ENCODE measurements at places on chromosomes 2 and 18. TPM values are rescaled to one million over a fixed set of nuclear protein-coding genes. Genes with fewer than 3 reads are reported as not detected.

GRCh38 chr18:8063733-8064132 is 496.6 kb downstream of the PTPRM start:
- H3K4me1 ChIP-seq = no peaks in the 10 kb centered on the region
- no peaks in the 10 kb centered on the region for H3K36me3 ChIP-seq
- H3K4me3 ChIP-seq = no peak overlapping the region
- H3K27me3 ChIP-seq = no peaks in the 10 kb centered on the region
- no peak overlapping the region for H3K27ac ChIP-seq

DNA sequence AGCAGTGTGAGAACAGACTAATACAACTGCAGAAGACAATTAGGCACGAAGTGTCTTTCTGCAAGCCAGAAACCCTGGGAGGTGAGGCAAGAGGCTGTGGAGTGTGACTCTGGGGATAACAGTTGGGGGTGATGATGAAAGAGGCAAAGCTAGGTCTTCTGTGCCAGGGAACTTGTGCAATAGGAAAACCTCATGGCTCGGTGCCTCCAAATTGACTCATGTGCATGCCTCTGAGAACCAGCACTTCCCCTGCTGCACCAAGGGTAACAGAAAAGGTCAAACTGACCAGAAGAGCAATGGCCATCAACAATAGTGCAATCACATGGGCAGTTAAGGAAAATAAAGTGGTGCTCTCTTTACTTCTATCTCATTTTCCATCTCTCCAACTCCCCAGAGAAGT is 136.4 kb downstream of the SCG2 start:
- H3K4me1 ChIP-seq = no peaks in the 10 kb centered on the region
- no peak overlapping the region for H3K27ac ChIP-seq
- H3K27me3 ChIP-seq = no peaks in the 10 kb centered on the region
- H3K4me3 ChIP-seq = no peak overlapping the region
- DNase-seq = no peak

GRCh38 chr18:78368726-78369125 is 610.9 kb upstream of the SALL3 start:
- no peak overlapping the region for H3K27ac ChIP-seq
- H3K36me3 ChIP-seq = no peaks in the 10 kb centered on the region
- H3K27me3 ChIP-seq = no peaks in the 10 kb centered on the region
- H3K4me3 ChIP-seq = no peak overlapping the region
- DNase-seq = no peak
- H3K4me1 ChIP-seq = no peaks in the 10 kb centered on the region

GRCh38 chr2:102094917-102095316 is 47.6 kb upstream of the IL1R1 start:
- peaks cover 44% of the 10 kb centered on the region for H3K27me3 ChIP-seq
- DNase-seq = no peak
- no peak overlapping the region for H3K4me3 ChIP-seq
- peaks cover 2% of the 10 kb centered on the region for H3K4me1 ChIP-seq

- H3K27ac ChIP-seq = no peak overlapping the region
- no peaks in the 10 kb centered on the region for H3K36me3 ChIP-seq
These were observed 266.5 kb downstream of the PTGR3 start for GRCh38 chr18:74942319-74942910.

DNA sequence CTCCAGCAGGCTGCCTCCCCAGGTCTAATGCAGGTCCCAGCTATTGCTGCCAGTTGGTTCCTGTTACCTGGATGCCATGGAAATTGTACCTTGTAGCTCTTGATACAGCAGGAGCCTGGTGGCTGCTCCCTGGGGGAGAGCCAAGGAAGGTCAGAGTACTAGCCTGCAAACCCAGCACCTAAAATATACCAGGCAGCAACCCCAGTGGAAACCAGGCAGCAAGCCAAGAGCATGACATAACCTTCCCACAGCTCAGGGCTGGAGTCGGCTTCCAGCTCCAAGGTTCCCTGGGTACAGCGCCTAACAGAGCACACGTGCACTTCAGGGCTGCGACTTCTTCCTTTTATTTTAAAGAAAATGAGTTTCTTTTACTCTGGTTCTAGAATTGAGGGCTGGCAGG is 30.3 kb downstream of the TNP1 start:
- no peak overlapping the region for H3K27ac ChIP-seq
- no peaks in the 10 kb centered on the region for H3K36me3 ChIP-seq
- H3K4me3 ChIP-seq = no peak overlapping the region
- peaks cover 20% of the 10 kb centered on the region for H3K27me3 ChIP-seq

DNA sequence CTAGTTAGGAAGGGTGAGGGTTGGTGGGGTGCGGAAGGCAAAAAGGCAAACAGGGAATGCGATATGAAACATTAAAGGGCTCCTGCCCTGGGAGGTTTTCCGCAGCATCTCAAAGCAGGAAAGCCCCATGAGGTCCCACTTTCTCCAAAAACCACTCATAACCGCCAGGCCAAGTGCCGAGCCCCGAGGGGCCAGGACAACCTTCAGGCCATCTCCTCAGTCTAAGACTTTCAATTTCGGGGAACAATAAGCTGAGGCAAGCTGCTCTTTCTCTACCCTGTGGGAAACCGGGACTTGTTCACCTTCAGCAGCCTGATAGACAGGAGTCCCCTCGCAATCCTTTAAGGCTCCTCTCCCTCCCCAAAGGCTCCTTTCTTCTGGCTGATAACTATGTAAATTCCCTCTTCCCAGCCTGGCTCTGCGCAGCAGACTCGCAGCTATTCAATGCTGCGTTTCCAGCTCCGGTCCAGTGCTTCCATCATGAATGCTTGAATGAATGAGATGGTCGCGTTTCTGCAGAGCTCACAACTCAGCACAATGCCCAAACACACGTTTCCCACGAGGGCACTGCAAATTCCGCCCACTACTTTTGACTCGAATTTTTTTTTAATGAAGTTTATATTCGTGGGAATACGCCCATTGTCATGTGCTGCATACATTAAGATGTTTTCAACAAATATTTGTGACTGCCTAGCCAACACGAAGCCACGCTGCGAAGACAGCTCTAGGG is 1.4 kb downstream of the LAMA1 start:
- peaks cover 26% of the 10 kb centered on the region for H3K27me3 ChIP-seq
- peaks cover 7% of the 10 kb centered on the region for H3K4me1 ChIP-seq
- no peak overlapping the region for H3K27ac ChIP-seq
- H3K4me3 ChIP-seq = no peak overlapping the region
- peaks cover 12% of the 10 kb centered on the region for H3K36me3 ChIP-seq

- no peaks in the 10 kb centered on the region for H3K27me3 ChIP-seq
- no peaks in the 10 kb centered on the region for H3K36me3 ChIP-seq
- no peak overlapping the region for H3K4me3 ChIP-seq
These were observed 85.8 kb upstream of the GLS start for GRCh38 chr2:190794790-190795189.

GRCh38 chr18:78021196-78021595 is 771.5 kb downstream of the GALR1 start:
- peaks cover 5% of the 10 kb centered on the region for H3K27me3 ChIP-seq
- H3K27ac ChIP-seq = no peak overlapping the region
- DNase-seq = no peak
- H3K4me1 ChIP-seq = no peaks in the 10 kb centered on the region

DNA sequence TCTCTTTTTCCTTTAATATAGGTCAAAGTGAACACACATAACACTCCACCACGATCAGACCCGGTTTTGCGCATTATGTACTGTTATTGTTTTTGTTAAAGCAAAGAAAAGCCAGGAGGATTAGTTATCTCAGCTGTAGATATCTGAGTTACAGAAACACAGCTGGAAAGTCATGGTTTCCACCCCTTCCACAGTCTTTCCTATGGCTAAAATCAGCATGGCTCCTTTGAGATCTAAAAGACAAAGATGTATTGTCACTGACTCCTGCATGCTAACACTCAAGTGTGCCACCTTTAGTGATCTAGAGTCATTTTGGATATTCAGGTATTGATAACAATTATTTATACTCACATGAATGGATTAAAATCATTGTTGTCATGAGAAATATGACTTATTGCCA is 260.0 kb downstream of the FIGN start:
- H3K4me3 ChIP-seq = no peak overlapping the region
- peaks cover 6% of the 10 kb centered on the region for H3K36me3 ChIP-seq
- no peak overlapping the region for H3K27ac ChIP-seq
- no peaks in the 10 kb centered on the region for H3K4me1 ChIP-seq

The CYP27C1 gene
- total RNA-seq = not detected

The MC5R gene
- not detected for total RNA-seq

The PIEZO2 gene
- not detected for total RNA-seq

The NTSR2 gene
- not detected for total RNA-seq

The CDKL4 gene
- total RNA-seq = not detected
